ENCODE measurements at places on chromosomes 16 and 17.

GRCh38 chr17:78493853-78494695 is 83.1 kb downstream of the DNAH17 start:
- no peak for DNase-seq

DNA sequence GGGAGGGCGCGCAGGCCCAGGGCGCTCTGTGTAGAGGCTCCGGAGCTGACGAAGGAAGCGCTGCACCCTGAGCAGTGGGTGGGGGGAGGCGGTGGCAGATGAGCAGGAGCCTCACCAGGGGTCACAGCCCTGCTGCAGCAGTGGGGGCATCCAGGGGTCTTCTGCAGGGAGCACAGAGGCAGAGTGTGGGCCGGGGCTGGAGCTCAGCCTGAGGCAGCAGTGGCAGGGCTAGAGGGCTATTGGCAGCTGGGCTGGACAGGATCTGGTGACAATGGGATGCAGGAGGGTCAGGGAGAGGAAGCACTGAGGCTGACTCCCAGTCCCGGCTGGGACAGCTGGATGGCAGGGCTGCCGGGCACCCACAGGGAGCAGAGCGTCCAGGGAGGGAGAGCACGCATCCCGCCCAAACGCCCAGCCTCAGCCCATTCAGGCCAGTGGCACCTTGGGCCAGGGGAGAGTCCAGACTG is 21.0 kb downstream of the KDM8 start:
- DNase-seq: no peak

- DNase-seq: no peak
These were observed 5.9 kb upstream of the PIRT start for GRCh38 chr17:10843811-10844210.

DNA sequence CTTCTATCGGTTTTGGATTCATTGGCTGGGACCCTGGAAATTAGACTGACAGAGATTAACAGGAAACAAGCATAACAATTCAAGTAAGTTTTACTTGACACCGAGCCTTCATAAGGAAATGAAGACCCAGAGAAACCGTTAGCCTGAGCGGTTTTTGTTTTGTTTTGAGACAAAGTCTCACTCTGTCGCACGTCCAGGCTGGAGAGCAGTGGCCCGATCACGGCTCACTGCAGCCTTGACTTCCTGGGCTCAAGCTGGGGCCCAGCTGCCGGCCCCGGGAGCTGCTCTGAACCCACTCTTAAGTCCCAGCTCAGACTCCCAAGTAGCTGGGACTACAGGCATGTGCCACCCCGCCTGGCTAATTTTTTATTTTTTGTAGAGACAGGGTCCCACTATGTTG is 321.3 kb downstream of the SEC14L1 start:
- DNase-seq: no peak

DNA sequence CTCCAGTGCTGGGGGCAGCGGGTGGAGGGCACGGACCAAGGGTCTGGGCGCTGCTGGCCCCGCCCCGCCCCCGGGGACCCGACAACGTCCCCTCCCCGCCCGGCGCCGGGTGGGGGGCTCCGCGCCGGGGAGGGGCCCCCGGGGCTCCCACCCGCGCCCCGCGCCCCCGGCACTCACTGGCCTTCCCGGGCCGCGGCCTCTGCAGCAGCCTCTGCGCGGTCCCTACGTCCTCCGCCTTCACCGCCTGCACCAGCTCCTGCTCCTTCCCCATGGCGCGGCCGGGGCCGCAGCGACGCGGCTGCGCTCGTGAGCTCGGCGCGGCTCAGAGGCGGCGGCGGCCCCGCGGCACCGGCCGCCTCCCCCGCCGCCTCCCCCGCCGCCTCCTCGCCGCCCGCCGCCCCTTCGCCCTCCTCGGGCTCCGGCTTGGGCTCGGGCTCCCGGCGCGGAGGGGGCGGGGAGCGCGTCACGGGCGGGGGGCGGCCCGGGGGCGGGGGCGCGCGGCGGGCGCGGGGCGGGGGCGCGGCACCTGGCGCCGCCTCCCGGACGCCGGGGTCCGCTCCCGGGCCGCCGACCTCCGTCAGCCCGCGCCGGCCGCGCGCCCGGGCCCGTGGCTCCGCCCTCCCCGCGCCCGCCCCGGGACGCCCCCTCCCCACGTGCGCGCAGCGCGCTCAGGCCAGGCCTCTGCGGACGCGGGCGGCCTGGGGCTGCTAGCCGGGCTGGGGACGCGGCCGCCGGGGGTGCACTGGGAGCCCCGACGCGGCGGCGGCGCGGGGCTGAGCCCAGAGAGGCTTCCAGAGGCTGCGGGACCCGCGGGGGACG is at the start of gene CASKIN1:
TSS of gene CASKIN1 (minus strand) at position 444 of the 819 bp plus-strand sequence. CDS start at position 271, 173 bp downstream.
- DNase-seq: no peak

- no peak for DNase-seq
These were observed 40.4 kb upstream of the PRKCB start for GRCh38 chr16:23795378-23795777.

GRCh38 chr16:49704586-49705155 is 151.2 kb downstream of the ZNF423 start:
- no peak for DNase-seq

DNA sequence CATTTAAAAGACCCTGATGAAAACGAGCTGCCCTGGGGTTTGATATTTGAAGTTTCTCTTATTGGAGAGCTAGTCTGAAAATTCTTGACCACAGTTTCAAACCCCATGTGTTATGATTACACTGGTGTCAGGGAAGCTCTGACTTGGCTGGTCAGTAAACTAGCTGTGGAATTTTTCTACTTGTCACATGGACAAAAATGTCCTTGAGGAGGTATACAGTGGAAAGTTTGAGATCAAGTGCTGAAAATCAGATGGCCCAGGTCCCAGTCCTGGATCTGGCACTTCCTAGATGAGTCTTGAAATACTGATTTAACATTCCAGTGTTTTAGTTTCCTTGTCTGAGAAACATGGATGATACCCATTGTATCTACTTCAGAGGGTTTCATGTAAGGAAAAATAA is 30.7 kb upstream of the SOX9 start:
- DNase-seq: no peak

DNA sequence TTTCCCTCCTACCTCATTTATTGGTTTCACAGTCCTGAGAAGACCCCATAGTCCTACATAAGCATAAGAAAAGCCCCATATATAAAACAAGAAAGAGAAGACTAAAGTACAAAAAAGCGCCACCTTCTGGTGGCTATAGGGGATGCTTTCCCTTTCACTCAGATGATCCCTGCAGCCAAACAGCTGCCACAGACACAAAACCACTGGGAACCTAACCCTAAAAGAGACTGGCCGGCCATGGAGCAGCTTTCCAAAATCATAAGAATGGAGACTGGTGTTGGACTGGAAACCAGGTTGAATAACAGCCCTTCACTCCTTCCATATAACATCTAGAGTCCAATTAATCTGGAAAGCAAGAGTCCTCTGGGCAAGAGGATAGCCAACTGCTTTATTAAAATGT is 11.4 kb downstream of the DYNC1LI2 start:
- DNase-seq: no peak

- no peak for DNase-seq
These were observed 94.9 kb downstream of the RBFOX3 start for GRCh38 chr17:79515646-79516571.

DNA sequence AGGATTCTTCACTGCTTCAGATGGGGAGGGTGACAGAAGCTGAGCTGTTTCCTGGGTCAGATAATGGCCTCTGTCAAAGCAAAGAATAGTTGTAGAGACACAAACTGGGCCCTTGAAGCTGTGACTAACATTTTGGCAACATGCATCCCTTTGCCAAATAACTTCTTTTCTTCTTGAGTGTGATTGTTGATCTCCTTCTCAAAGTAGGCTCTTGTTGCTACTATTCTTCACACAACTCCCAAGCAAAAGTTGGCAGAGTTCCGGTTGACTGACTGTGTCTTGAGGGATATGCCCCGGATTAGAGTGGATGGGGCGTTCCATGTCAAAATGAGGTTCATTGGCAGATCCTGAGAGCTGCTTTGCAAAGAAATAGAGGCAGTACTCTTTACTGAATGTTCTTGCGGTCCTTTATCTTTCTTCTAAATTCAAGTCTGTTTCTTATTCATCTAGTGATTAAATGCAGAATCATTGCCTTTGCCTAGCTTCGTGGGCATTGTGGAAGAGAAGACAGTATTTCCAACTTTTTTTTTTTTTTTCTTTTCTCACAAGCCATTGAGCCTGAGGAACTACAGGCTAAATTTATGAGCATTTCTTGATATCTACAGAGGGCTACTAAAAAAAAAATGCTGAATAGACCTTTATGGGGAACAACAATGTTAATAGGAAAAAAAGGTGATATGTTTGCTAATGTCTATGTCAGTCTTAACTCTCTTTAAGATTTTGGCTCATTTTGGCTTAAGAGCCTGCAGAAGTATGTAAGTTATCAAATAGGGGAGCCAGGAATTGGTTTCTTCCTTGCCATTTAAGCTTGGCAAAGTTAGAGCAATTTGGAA is 5.8 kb downstream of the WIPF2 start:
- DNase-seq: peak; percentile 63

DNA sequence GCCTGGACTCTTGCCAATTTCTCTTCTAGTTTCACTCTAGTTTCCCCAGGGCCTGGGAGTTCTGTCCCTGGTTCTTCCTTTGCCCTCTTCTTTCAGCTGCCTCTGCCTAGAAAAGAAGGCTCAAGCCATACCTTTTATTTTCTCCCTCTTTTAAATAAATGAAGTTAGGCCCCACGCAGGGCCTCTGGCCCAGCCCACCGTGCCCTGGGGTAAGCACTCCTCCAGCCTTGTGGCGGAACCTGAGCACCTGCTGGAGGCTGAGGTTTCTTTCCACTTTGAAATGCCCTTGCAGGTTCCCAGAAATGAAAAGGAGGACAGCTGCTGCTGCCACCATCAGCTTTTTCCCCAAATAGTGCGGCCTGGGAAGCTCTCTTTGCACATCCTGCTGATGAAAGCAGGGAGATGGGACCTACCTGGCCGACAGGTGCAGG is 139.4 kb downstream of the CCDC182 start:
- DNase-seq: no peak

GRCh38 chr17:44496815-44497214 is 6.4 kb downstream of the GPATCH8 start:
- DNase-seq: no peak

DNA sequence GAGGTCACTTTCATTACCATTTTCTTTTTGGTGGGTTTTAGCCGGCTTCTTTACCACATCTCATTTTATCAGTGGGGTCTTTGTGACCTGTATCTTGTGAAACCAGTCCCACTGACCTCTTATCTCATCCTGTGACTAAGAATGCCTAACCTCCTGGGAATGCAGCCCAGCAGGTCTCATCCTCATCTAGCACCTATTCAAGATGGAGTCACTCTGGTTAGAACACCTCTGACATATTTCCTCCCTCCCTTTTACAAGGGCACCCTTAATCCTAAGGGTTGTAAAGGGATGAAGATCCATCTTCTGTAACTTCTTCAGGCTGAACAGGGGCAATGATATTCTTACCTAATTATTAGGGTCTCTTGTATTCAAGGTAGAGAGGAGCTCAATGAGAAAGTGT is 107.9 kb upstream of the HAS3 start:
- DNase-seq: no peak

DNA sequence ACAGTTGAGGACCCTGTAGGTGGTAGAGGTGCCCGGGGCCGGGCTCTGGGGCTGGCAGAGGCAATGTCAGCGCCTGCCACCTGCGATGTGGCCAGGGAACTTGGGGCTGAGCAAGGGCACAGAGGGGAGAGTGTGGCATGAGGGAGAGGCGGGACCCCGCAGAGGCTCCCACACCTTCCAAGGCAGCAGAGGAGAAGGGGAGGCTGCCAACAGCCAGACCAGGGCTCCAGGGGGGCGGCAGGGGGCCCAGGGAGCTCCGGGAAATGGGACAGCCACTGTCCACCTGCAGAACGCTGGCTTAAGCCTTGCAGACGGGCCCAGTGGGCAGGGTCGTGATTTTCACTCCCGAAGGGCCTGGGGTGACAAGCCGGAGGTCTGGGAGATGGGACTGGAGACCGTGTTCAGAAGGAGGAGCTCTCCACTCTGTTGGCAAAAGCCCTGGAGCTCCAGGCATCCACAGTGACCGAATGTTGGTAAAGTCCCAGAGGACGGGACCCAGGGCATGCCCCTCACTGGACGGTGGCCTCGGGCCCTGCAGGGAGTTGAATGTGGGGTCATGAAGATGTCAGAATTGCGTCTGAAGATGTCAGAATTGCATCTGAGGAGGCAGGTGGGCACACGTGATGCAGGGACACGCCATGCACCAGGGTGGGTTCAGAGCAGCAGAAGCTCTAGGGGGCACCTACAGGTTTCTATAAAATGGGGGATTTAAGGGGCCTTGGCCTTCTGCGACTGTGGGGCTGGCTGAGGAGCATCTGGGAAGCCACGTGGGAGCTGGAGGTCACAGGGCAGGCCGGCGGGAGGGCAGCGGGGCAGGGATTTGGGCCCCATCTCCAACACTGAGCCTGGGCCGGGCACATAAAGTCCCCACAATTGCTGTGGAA is 18.6 kb downstream of the CD7 start:
- DNase-seq: no peak

DNA sequence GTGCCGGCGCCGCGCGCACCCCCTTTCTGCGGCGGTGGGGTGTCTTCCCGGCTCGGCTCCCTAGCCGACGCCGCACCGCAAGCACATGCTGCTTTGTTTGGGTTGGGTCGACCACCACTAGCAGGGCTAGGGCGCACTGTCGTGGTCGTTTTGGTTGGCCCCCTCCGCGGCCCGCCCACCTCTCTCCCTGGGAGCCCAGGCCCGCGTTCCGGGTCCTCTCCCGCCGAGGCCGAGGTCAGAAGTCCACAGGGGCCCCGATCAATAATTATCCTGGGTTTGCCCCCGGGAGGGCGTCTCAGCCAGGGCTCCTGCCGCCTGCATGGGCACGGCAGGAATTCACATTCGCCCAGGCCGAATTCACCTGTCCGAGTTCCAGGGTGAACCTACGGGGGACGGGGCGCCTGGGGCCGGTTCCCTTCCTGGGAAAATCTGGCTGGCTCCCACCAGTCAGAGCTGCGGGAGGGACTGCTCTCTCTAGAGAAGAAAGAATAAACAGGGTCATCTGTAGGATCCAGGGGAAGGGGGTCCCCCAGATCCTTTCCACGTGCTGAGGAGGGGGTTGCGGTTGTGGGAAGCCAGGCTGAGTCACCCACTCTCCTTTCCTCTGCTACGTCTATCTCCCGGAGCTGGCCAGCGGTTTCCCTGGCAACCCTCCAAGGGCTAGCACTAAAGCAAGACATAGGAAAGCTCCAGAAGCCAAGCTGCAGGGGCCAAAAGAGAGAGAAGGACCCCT is 584 bp upstream of the STAT5B start:
- DNase-seq: no peak

GRCh38 chr17:45380046-45380765 is 52.5 kb downstream of the ARHGAP27 start:
- DNase-seq: no peak

- DNase-seq: no peak
These were observed 87.8 kb downstream of the GNAO1 start for GRCh38 chr16:56279132-56279531.

DNA sequence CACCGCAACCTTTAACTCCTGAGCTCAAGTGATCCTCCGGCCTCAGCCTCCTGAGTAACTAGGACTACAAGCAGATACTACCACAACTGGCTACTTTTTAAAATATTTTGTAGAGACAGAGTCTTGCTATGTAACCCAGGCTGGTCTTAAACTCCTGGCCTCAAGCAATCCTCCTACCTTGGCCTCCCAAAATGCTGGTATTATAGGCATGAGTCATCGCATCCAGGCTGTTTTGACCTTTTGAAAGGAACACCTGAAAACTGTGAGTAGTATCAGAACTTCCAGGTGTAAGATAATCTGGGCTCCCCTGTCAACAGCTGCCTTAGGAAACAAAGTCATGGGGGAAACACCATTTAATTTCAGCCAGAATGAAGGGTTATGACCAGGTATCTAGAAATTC is 77.5 kb downstream of the CYTH1 start:
- DNase-seq: no peak

All from caudate nucleus (tissue), 63 donors.